ENCODE measurements at places on chromosomes 2 and 18.

GRCh38 chr2:55084641-55085040, 34.4 kb upstream of the RTN4 start:
- no peak for DNase-seq

DNA sequence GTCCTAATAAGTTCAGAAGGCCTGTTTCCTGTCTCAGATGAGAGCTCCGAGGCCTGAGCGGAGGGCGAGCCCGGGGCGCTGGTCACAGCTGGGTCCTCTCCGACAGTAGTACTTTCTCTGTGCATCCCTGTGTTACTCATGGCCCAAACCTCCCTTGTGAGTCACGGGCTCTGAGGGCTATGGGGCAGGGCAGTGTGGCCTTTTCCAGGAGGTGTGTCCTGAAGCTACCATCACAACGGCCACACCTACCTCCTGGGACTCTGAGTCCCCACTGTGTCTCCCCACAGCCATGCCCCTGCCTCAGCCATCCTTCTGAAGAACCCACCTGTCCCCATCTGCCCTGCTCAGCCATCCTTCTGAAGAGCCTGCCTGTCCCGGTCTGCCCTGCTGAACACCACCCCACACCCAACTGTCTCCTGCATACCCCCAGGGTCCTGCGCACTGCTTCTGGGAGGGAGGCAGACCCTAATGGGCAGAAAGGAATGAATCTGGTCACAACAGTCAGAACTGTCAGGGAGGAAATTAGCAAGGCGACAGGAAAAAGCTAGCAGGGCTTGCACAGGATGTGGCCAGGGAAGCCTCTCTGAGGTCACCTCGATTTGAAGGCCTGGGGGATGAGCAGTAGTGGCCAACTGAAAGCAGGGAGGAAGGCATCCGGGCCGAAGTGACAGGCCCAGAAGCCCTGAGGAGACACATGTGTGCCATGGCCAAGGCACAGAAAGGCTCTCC, 145.4 kb upstream of the RIOK3 start:
- peak; percentile 26 for DNase-seq

- DNase-seq, result no peak
Measured at GRCh38 chr2:201790291-201790690, 9.6 kb upstream of the ALS2 start.

DNA sequence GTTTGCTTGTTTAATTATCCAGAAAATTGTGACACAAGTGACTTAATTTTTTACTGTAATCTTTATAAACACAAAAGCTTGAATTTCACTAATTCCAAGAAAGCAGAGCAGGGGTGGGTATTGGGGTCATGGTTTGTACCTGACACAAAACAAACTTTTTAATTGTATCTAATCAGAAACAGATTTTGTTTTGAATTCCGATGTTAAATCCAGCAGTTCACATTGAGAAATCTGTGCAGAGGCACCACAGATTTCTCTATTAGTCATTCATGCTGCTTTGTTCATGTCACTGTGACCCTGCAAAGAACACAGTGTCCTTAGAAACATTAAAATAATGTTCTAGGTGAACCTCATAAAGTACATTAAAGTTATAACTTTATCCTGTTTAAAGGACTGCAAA, 443.4 kb downstream of the NYAP2 start:
- no peak for DNase-seq
